ENCODE measurements at places on chromosomes 7 and 10. TPM values are rescaled to one million over a fixed set of nuclear protein-coding genes. Genes with fewer than 3 reads are reported as not detected.
A peak's percentile ranks its signal among the peaks of the same experiment; 100 is the strongest.

Gene NEBL
- 0.33 TPM for total RNA-seq

DNA sequence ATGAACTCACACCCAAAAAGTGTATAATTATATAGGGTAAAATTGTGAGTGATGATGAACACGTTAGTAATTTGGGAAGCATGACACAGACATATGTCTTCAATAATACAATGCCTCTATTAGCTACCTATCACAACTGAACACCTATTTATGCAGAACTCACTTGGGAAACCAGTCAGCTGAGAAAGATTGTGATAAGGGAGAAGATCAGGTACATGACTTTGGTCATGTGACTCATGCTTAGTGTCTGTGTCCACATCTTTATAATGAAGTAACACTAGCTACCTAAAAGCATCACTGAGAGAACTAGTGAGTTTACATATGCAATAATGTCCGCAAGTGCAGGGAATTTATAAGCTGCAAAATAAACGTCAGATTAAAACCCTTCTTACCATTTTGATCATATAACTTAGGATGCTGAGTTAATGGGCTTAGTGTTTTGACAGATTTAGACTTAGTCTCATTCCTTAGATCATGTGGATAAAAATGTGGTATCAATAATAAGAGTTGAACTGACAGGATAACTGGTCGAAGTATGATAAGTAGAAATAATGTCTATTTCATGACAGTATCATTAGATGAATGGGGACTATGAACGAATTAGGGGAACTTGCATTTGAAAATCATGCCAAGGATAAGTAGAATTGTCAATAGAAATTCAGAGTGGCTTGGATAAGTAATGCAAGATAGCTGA, 11.6 kb downstream of the VWDE start:
- H3K4me1 ChIP-seq, result no peaks in the 10 kb centered on the region
- H3K27ac ChIP-seq, result no peak overlapping the region
- no peak overlapping the region for H3K4me3 ChIP-seq
- DNase-seq, result no peak
- H3K27me3 ChIP-seq, result no peaks in the 10 kb centered on the region

- DNase-seq, result peak; percentile 46
- H3K27me3 ChIP-seq, result no peaks in the 10 kb centered on the region
- H3K4me1 ChIP-seq, result peaks cover 7% of the 10 kb centered on the region
- H3K4me3 ChIP-seq, result no peak overlapping the region
Measured at GRCh38 chr10:63611078-63611477, 89.9 kb downstream of the REEP3 start.

GRCh38 chr10:62244785-62245467, 23.7 kb downstream of the RTKN2 start:
- no peaks in the 10 kb centered on the region for H3K27me3 ChIP-seq
- H3K4me3 ChIP-seq, result peak overlapping the region; percentile 57
- H3K4me1 ChIP-seq, result peaks cover 7% of the 10 kb centered on the region
- no peaks in the 10 kb centered on the region for H3K36me3 ChIP-seq
- DNase-seq, result peak; percentile 87
- H3K27ac ChIP-seq, result peak overlapping the region; percentile 44

Gene MACROH2A2
- 12.1 TPM for total RNA-seq

- peak; percentile 61 for DNase-seq
- no peaks in the 10 kb centered on the region for H3K4me1 ChIP-seq
- H3K36me3 ChIP-seq, result no peaks in the 10 kb centered on the region
- H3K27ac ChIP-seq, result no peak overlapping the region
- H3K4me3 ChIP-seq, result no peak overlapping the region
Measured at GRCh38 chr10:32065856-32066255, 9.6 kb upstream of the KIF5B start.

Gene ADAM12
- total RNA-seq, result 33.9 TPM

- H3K36me3 ChIP-seq, result no peaks in the 10 kb centered on the region
- no peak overlapping the region for H3K27ac ChIP-seq
- no peaks in the 10 kb centered on the region for H3K27me3 ChIP-seq
- no peak overlapping the region for H3K4me3 ChIP-seq
Measured at GRCh38 chr10:19745672-19746071, 70.6 kb upstream of the PLXDC2 start.

GRCh38 chr10:1368842-1369171, 312.6 kb downstream of the WDR37 start:
- H3K36me3 ChIP-seq, result no peaks in the 10 kb centered on the region
- no peak overlapping the region for H3K4me3 ChIP-seq
- DNase-seq, result no peak
- no peak overlapping the region for H3K27ac ChIP-seq
- no peaks in the 10 kb centered on the region for H3K27me3 ChIP-seq
- H3K4me1 ChIP-seq, result no peaks in the 10 kb centered on the region

DNA sequence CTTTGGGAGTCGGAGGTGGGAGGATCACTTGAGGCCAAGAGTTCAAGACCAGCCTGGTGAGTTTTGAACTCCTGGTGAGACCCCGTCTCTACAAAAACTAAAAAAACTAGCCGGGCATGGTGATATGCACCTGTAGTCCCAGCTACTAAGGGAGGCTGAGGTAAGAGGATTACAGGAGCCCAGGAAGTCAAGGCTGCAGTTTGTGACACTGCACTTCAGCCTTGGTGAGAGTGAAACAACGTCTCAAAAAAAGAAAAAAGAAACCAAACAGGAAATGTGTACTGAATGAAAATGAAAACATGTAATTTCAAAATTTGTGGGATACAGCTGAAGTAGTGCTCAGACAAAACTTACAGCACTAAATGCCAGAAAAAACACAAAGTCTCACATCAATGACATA, 7.6 kb downstream of the ARHGAP12 start:
- no peak overlapping the region for H3K27ac ChIP-seq
- no peaks in the 10 kb centered on the region for H3K36me3 ChIP-seq
- no peaks in the 10 kb centered on the region for H3K4me1 ChIP-seq
- no peaks in the 10 kb centered on the region for H3K27me3 ChIP-seq
- no peak overlapping the region for H3K4me3 ChIP-seq

DNA sequence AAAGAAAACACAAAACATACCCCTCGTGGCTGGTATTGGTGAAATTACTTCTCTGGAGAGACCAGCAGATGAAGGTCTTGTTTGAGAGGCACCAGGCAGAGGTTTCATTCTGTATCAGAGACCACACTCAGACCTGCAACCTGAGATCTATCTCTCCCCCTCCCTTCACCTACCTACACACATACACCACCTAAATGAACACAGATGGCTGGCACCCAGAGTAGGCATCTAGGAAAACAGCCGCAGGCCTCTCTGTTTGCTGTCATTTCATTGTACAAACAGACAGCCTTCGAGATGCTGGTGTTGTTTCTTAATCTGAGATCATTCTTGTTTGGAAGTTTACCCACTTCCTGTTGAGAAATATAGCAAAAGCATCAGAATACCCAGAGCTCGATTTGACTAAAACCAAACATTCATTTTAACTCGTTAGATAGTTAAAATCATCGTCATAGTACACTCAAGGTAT, 173.9 kb upstream of the SLC25A13 start:
- H3K4me1 ChIP-seq, result no peaks in the 10 kb centered on the region
- H3K27ac ChIP-seq, result no peak overlapping the region
- no peak for DNase-seq
- no peak overlapping the region for H3K4me3 ChIP-seq
- no peaks in the 10 kb centered on the region for H3K27me3 ChIP-seq

- H3K4me3 ChIP-seq, result no peak overlapping the region
- no peak overlapping the region for H3K27ac ChIP-seq
- no peaks in the 10 kb centered on the region for H3K4me1 ChIP-seq
- H3K36me3 ChIP-seq, result no peaks in the 10 kb centered on the region
Measured at GRCh38 chr7:13108061-13108460, 420.6 kb downstream of the ARL4A start.

DNA sequence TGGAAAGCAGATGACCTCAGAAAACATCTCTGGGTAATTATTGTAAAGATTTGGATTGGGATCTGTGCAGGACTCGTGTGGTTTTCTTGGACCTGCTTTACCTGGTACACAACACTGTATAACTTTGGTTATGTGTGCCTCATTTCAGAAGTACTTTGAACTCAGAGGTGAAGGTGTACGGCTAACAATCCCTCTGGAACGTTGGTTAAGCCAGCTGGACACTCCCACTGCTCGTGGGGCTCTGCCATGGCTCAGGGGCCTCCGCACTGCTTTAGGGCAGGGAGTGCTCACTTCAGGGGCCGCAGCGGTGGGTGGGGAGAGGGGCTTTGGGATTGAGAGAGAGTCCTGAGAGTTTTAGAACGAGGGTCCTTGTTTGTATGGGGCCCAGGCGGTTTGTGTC, 13.5 kb downstream of the DYNC2I1 start:
- H3K27ac ChIP-seq, result no peak overlapping the region
- no peaks in the 10 kb centered on the region for H3K4me1 ChIP-seq
- peaks cover 5% of the 10 kb centered on the region for H3K36me3 ChIP-seq
- DNase-seq, result no peak

DNA sequence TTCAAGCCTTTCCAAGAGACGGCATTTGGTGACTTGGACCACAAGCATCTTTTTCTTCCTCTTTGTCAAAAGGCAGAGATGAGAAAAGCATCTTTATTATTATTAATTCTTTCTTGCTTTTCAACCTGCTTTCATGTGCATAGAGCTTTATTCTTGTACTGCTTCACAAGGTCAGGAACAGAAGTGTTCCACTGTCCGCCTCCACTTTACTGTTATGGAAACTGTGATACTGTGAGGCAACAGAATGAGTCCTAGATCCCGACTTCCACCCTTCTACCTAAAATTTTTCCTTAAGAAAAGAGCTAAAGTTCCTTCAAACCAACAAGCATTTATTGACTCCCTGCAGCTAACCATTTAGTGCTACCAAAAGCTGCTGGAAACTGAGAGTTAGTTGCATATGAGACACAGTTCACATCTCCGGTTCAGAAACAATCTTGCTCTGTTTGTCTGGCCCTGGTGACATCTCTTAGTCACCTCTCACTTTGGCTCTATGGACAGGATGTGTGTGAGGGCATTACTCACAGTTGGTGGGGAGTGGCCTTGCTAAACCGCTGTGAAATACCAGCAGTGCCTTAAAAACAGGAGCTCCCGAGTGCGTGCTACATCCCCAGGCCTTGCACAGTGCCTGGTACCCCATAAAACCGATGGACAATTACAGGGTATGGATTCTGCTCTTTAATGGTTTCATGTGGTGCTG, 77.1 kb upstream of the TRIL start:
- H3K27ac ChIP-seq, result no peak overlapping the region
- H3K27me3 ChIP-seq, result no peaks in the 10 kb centered on the region
- no peak overlapping the region for H3K4me3 ChIP-seq
- no peaks in the 10 kb centered on the region for H3K36me3 ChIP-seq
- peak; percentile 67 for DNase-seq
- H3K4me1 ChIP-seq, result no peaks in the 10 kb centered on the region

DNA sequence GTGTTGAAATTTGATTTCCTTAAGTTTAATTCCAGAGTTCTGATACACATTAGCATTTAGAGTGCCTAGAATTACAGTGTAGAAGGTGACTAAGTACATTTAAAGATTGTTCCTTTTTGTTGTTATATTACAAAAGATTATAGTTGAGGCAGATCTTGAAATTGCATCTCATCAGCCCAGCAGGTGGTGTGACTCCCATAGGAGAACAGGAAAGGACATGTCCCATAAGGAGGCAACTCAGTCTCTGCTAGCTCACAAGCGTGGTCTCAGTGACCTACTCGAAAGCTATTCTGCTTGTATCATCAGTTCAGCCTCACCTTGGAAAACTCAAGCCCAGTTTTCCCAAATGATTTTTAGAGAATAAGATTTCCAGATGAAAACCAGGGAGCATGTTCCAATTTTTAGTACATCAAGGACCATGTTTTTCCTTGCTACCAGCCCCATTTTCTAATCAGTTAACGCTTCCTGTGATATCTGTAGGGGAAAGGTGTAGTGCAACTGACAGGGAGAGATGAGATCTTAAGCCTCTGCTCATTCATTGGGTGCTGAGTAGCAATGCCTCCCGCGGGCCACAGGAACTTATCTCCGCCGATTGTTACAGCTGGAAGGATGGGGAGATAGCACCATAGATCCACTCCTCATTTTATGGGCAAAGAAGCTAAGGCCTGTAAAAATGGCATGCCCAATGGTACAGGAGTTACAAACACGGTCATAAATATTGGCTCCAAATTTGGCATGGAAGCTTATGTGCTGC, 1.1 kb upstream of the GNAI1 start:
- H3K27me3 ChIP-seq, result no peaks in the 10 kb centered on the region
- H3K4me3 ChIP-seq, result no peak overlapping the region
- H3K36me3 ChIP-seq, result no peaks in the 10 kb centered on the region
- peaks cover under 1% of the 10 kb centered on the region for H3K4me1 ChIP-seq
- peak; percentile 44 for DNase-seq

- no peak overlapping the region for H3K27ac ChIP-seq
- H3K4me3 ChIP-seq, result no peak overlapping the region
- DNase-seq, result no peak
- no peaks in the 10 kb centered on the region for H3K27me3 ChIP-seq
- peaks cover 11% of the 10 kb centered on the region for H3K36me3 ChIP-seq
Measured at GRCh38 chr7:149225106-149225505, 14.3 kb upstream of the ZNF212 start.

DNA sequence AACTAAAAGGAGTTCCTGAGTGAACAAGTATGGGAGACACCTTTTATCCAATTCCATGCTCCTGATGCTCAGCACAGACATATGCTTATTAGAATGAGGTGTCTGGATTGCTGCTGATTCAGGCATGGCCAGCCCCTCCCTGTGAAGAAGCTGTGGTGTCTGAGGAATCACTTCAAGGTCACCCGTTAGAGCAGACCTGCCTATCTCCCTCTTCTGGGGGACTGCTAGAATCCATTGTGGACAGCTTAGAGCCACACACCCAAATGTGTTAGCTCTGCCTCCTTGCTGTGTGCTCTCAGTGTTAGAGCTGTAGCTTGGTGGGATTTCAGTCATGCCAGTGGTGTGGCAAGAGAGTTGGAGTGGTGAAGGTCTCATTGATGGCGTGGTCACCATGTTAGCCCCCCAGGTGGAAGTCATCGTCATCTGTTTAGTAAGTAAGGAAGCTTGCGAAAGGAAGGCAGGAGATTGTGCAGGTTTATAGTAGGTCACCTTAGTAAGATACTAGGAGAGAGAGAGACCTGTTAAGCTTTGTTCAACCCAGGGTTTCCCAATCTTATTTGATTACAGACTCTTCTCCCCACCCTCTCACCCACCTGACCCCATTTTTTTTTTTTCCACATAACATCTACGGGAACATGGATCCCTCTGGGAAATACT, 12.8 kb downstream of the PRXL2A start:
- no peak overlapping the region for H3K27ac ChIP-seq
- no peak for DNase-seq
- no peaks in the 10 kb centered on the region for H3K36me3 ChIP-seq

DNA sequence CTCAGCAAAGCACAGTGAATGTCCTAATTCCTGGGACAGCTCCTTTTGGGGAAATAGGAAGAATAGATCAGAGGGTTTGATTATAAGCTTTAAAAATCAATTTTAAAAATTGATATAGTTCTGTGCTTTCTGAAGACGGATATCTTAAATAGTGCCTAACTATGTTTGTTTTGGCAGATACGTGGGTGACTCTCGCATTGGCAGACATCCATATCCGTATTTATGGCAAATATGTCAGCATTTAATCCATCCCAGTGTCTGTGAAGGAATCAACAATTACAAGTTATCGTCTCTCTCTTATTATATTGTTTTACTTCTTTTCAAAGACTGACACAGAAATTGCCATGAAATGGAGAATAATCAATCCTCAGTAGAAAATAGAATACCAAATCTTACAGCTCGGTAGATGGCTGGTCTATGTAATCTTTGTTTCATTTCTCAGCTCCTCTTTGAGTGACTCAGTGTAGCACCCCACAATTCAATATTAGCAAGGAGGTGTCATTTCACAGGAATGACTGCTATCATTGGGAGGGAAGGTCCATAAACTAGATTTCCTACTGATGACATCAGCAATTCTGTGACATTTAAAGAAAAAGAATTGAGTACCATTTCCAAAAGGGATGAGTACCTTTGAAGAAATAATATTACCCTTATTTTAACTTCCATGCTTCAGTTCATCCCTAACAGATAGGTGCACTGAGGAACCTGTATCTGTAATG, 186.4 kb upstream of the NFE2L3 start:
- H3K4me3 ChIP-seq, result no peak overlapping the region
- H3K36me3 ChIP-seq, result no peaks in the 10 kb centered on the region
- H3K27ac ChIP-seq, result no peak overlapping the region
- no peak for DNase-seq
- no peaks in the 10 kb centered on the region for H3K27me3 ChIP-seq
- H3K4me1 ChIP-seq, result no peaks in the 10 kb centered on the region

Data from fibroblast of lung (primary cell).